ENCODE measurements at places on chromosomes 5 and 9.

GRCh38 chr5:65749956-65750355, 28.0 kb downstream of the NLN start:
- no peak for DNase-seq

- no peak for DNase-seq
Measured at GRCh38 chr5:145942201-145942600, 5.8 kb downstream of the SH3RF2 start.

GRCh38 chr9:21812415-21812814, 10.0 kb downstream of the MTAP start:
- no peak for DNase-seq

- DNase-seq = peak; percentile 14
Measured at GRCh38 chr9:127776195-127776923, 2.1 kb downstream of the SH2D3C start.
